ENCODE measurements at places on chromosomes 16 and 17.

DNA sequence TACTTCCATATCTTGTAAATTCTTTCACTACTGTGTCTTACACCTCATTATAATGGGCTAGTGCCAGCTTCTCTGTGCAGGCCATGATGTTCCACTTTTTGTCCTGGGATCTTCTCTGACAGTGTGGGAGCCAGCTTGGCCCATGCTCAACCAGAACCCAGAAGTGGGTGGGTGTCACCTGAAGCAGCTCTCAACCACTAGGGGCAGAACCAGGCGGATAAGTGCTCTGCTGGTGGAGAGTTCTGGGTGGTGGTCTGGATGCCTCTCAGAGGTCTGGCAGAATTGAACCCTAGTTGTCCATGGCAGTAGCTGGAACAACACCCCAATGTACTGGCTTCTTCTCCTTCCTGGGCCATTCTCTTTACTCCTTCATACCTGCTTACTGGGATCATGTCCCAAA is 254.1 kb upstream of the N4BP1 start:
- no peak for DNase-seq

DNA sequence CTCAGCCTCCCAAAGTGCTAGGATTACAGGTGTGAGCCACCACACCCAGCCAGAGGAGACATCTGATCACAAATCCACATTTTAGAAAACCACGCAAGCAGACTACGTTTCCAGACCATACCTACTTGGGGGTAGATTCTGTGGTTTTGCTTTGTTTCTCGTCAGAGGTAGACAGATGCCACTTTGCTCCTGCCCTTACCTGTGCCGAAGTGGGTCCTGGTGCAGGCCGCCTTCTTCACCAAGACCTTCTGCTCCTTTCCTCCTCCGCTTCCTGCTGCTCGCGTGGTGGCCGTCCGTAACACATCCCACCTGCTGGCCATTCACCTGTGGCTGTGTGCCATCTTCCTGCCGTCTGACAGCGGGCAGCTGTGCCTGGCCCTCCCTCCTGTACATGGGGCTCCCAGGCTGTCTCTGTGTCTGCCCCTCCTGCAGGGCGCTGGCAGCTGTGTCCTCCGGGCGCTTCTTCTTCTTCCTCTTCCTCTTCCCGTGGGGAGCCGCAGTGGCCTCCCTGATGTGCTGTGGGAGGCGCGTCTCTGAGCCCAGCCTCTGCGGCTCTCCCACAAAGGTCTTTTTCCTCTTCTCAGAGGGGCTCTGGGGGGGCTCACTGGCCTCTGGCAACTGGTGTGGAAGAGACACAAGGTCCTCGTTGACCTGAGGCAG is 21.2 kb upstream of the CYTH1 start:
- DNase-seq, result no peak

GRCh38 chr16:75204410-75204758 is 2.6 kb downstream of the CTRB2 start:
- no peak for DNase-seq

DNA sequence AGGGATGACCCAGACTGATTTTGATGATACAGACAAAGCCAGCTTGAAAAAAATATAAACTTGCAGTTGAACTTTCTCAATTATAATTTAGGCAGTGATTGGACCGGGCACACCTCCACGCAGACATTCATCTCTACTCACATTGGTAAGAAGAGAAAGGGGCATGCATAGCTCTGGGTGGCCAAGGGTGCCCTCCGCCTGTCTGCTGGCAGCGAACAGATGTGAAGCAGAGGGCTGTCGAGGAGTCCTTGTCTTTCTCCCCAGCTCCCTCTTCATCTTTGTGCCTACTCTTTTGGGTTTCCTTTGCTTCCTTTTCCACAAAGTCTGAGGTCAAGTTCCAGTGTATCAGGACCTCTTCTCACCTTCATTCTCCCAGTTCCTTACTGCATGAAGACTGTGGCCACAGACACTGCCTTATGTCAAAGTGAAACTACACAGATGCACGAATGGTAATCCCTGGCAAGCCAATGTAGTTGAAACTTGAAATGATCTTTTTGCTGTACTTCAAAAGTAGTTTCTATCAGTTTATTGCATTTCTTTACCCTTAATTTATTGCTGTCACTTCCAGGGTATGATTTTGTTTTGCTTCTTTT is 343.7 kb upstream of the SOX9 start:
- DNase-seq, result no peak

All from activated T-helper 1 cell treated with Interleukin-2 at 50 U/mL for 16 hours (primary cell).